Foreskin keratinocyte (primary cell): ENCODE measurements at places on chromosomes 7 and 10.

DNA sequence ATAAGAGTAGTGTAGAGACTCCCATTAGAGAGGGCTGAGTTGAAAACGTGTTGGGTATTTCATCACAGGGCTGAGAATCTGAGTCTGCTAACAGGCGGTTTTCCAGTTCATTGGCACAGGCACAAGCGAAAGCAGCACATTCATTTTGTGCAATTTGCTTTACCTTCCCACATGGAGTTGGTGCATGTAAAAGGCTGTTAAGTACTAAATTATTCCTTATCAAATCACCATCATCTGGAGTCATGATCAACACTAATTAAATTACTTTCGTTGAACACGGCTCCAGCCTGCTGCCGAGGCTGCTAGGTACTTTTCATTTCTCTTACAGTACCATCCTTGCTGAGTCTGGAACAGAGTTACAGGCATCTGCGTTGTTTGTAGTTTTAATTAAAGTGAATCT is 43.8 kb downstream of the ETV1 start:
- no peak for DNase-seq

GRCh38 chr10:124162774-124163354 is 69.5 kb upstream of the CHST15 start:
- no peak for DNase-seq

DNA sequence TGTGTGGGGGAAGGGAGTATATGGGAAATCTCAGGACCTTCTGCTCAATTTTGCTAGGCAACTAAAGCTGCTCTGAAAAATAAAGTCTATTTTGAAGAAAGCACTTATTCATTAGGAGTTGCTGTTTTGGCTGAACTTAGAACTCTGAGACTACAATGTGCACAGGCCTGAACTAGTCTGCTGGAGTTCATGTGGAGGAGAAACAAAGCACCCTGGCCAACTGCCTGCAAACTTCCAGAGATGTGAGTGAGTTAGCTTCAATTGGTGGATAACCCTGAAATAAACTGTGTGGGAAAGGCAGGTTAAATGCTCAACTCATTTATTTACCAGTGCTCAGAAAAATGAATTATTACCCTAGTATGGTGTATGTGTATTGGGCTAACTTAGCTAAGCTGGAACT is 17.3 kb upstream of the FAM241B start:
- peak; percentile 39 for DNase-seq

- DNase-seq: no peak
Observed at GRCh38 chr7:126659124-126659523, 593.6 kb downstream of the GRM8 start.

GRCh38 chr7:102080019-102080433 is 206.6 kb upstream of the SH2B2 start:
- DNase-seq: no peak

- DNase-seq: no peak
Observed at GRCh38 chr7:10521306-10521705, 452.4 kb upstream of the PHF14 start.
